ENCODE measurements at places on chromosomes 3 and 15.
A peak's percentile ranks its signal among the peaks of the same experiment; 100 is the strongest.

DNA sequence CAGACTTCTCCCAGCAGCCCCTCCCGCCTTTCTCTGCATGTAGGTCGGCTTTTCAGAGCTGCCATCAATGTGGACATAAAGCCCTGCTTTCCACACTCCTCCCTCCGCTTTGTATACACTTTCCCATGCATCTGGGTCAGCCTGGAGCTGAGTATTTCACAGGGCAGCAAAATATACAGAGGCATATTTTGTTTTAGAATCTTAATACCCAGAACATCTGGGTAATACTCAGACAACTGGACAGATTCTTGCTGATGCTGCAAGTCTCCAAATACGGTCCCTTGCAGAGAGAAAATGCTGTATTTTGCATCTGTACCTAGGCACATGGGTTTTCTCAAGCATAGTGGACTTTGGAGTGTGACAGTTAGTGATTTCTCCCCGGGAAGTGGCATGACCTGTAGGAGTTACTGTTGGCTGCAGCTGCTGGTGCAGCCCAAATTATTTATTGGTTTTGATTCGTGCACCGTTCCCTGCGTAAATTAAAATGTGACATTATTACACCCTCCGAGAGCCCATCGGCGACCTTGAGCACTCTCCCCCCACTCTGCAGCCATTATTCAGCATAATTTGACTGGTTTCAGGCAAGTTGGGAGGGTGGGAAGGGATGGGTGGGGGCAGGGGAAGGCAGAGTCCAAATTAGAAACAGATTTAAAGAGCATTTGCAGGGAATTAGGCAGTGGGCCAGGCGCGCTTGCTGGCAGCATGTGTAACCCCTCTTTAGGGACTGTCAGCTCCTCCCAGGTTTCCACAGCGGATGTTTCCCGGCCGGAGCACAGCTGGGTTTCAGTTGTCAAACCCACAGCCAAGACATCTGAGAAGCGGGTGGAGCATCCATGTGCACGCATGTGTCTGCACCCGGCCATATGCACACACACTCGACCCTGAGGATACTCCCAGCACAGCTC, 100.8 kb downstream of the CPN2 start:
- DNase-seq = no peak

DNA sequence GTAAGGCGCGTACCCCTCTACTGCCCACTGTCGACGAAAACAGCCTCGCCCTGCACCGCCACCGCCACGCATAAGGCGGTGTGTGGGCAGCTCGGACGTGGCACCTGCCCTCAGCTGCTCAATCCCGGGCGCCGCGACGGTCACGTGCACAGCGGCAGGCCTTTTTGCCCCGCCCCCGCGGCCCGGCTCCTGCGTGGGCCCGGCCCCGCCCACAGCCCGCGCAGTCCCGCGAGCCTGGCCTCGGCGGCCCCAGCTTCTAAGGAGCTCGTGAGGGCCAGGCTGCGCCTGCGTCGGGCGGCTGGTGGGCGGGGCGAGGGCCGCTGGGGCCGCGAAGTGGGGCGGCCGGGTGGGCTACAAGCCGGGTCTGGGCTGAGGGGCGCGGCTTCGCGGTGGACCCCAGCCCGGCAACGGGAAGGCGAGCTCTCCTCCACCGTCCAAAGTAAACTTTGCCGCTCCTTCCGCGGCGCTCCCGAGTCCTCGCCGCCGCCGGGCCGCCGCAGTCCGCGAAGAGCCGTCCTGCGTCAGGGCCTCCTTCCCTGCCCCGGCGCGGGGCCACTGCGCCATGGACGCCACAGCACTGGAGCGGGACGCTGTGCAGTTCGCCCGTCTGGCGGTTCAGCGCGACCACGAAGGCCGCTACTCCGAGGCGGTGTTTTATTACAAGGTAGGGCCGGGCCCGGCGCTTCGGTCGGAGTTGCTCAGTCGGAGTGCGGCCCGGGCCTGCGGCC, at the start of gene CAPN7:
Gene CAPN7 (plus strand): TSS at position 313 of the 728 bp plus-strand sequence. CDS start 250 bp downstream, at position 563.
- DNase-seq = peak; percentile 96

GRCh38 chr3:34263101-34263621, 464.7 kb downstream of the PDCD6IP start:
- no peak for DNase-seq

- no peak for DNase-seq
These were observed 31.1 kb downstream of the FBXO40 start for GRCh38 chr3:121624147-121624899.

- DNase-seq = no peak
These were observed 50.2 kb upstream of the MME start for GRCh38 chr3:155029941-155030340.

- no peak for DNase-seq
These were observed 86.7 kb downstream of the IQSEC1 start for GRCh38 chr3:12986521-12986920.

- peak; percentile 86 for DNase-seq
These were observed 54.6 kb downstream of the RBMS3 start for GRCh38 chr3:29335438-29335837.

DNA sequence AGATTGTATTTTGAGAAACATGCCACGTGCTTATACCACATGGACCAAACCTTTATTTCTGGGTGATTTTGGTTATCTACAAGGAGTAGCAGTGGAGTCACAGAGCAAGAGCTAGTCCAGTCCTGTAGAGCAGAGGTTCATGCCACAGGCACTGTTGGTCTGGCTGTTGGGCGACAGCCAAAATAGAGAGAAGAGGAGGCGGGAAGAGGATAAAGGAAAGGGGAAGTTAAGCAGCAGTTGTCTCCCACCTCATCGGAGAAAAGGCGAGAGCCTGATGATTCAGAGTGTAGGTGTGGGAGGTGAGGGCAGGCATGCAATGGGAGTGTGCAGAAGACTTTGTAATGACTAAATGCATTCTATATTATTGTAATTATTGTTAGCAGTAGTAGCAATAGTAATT, 237.5 kb upstream of the ROPN1 start:
- DNase-seq = no peak

- DNase-seq = no peak
These were observed 61.5 kb upstream of the CORO2B start for GRCh38 chr15:68517285-68517761.

DNA sequence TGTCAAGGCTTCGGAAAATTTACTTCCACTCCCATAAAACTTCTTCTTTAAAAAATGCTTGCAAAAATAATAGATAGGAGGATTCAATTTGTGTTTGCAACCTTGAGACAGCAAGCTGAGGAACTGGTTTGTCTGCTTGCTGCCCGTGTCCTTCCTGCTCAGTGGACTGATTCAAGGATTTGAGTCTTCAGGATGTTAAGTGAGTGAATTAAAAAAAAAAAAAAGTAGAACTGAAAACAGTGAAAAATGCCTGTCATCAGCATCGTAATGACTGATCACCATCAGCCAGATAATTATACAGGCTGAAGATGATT, 453.7 kb downstream of the FGF12 start:
- DNase-seq = no peak

- no peak for DNase-seq
These were observed 2.9 kb downstream of the ZNF774 start for GRCh38 chr15:90354986-90355385.

GRCh38 chr15:95141486-95141885, 910.1 kb downstream of the MCTP2 start:
- DNase-seq = no peak

GRCh38 chr3:141901914-141902313, 25.5 kb downstream of the ATP1B3 start:
- DNase-seq = no peak

Measured in coronary artery (tissue), 2 donors.